ENCODE measurements at places on chromosomes 16 and 17. TPM values are rescaled to one million over a fixed set of nuclear protein-coding genes. Genes with fewer than 3 reads are reported as not detected.

DNA sequence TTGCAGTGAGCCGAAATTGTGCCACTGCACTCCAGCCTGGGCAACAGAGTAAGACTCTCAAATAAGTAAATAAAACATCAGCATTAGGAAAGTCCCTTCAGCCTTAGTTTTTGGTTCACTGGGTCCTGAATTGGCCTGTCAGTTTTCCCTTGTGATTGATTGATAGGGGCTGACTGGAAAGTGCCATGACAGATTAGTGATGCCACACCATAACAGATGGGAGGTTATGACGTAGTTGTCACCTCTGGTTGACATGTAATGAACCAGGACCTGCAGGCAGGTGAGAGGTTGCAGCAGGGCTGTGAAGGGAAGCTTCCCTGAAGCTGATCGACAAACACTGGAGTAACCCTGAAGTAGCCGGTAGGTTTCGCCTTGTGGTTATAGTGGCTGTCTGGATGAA is 41.8 kb downstream of the CDH3 start:
- no peaks in the 10 kb centered on the region for H3K27me3 ChIP-seq
- H3K27ac ChIP-seq, result no peak overlapping the region
- DNase-seq, result no peak
- H3K4me1 ChIP-seq, result no peaks in the 10 kb centered on the region

GRCh38 chr17:75371981-75372380 is 33.5 kb downstream of the GRB2 start:
- H3K4me3 ChIP-seq, result no peak overlapping the region
- H3K27me3 ChIP-seq, result no peaks in the 10 kb centered on the region
- peaks cover 26% of the 10 kb centered on the region for H3K4me1 ChIP-seq
- no peak overlapping the region for H3K27ac ChIP-seq

The AANAT gene
- total RNA-seq, result not detected

The RNF213 gene
- total RNA-seq, result 57.0 TPM
